Activated naive CD4-positive, alpha-beta T cell treated with anti-CD3 and anti-CD28 coated beads for 36 hours (primary cell): ENCODE measurements at places on chromosomes 4 and X. TPM values are rescaled to one million over a fixed set of nuclear protein-coding genes. Genes with fewer than 3 reads are reported as not detected.
A peak's percentile ranks its signal among the peaks of the same experiment; 100 is the strongest.

GRCh38 chrX:53674581-53674980 is 11.9 kb downstream of the HUWE1 start:
- H3K27me3 ChIP-seq: no peaks in the 10 kb centered on the region
- H3K4me3 ChIP-seq: no peak overlapping the region
- H3K4me1 ChIP-seq: peaks cover 52% of the 10 kb centered on the region
- peaks cover 43% of the 10 kb centered on the region for H3K36me3 ChIP-seq

- H3K4me1 ChIP-seq: no peaks in the 10 kb centered on the region
- H3K36me3 ChIP-seq: no peaks in the 10 kb centered on the region
- H3K27ac ChIP-seq: no peak overlapping the region
- no peaks in the 10 kb centered on the region for H3K27me3 ChIP-seq
- DNase-seq: no peak
These were observed 191.7 kb downstream of the TLL1 start for GRCh38 chr4:166064721-166065120.

GRCh38 chr4:6259886-6260285 is 9.8 kb upstream of the WFS1 start:
- H3K4me1 ChIP-seq: peaks cover 9% of the 10 kb centered on the region
- H3K27ac ChIP-seq: no peak overlapping the region
- DNase-seq: no peak
- no peaks in the 10 kb centered on the region for H3K36me3 ChIP-seq
- no peak overlapping the region for H3K4me3 ChIP-seq
- H3K27me3 ChIP-seq: peaks cover 16% of the 10 kb centered on the region

DNA sequence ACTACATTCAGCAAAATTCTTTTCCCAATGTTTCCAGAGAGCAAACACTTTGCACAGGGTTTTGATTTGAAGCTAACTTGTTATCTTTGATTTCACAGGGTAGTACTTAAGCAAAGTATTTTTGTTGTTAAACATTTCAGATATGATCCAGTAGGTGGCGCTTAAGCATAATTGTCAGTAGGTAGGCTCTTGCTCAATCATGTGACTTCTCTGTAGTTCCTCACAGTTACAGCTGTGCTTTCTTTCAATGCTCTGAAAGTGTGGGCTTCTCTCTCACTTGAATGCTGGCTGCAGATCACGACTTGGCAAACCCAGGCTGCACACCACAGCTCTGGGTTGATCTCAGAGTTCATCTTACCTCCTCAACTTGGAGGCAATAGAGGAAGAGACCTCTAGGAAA is 1016.5 kb downstream of the SH3BGRL start:
- no peaks in the 10 kb centered on the region for H3K27me3 ChIP-seq
- H3K27ac ChIP-seq: no peak overlapping the region
- H3K36me3 ChIP-seq: no peaks in the 10 kb centered on the region
- no peak for DNase-seq
- H3K4me3 ChIP-seq: no peak overlapping the region

- H3K36me3 ChIP-seq: peaks cover 32% of the 10 kb centered on the region
- H3K4me3 ChIP-seq: no peak overlapping the region
- H3K27ac ChIP-seq: no peak overlapping the region
- no peaks in the 10 kb centered on the region for H3K4me1 ChIP-seq
- H3K27me3 ChIP-seq: no peaks in the 10 kb centered on the region
These were observed 50.4 kb downstream of the ALG13 start for GRCh38 chrX:111731351-111731750.

DNA sequence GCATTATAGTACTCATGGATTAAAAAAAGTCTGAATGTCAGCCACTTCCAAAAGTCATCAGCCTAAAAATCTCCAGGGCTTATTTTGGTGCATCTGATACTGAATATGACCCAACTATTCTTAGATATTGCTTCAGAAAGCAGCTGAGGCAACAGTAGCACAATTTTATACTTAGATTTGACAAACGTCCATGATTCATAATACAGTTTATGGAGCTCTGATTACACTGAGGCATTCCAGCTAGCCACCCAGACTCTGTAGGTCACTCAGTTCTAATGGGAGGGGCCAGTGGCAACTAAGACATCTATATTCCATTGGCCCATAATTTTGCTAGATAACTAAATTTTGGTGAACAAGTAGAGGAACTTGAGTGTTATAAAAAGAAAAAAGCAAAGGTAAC is 10.3 kb downstream of the SPATA4 start:
- H3K27me3 ChIP-seq: peaks cover 15% of the 10 kb centered on the region
- peaks cover 15% of the 10 kb centered on the region for H3K4me1 ChIP-seq
- DNase-seq: no peak
- no peaks in the 10 kb centered on the region for H3K36me3 ChIP-seq

DNA sequence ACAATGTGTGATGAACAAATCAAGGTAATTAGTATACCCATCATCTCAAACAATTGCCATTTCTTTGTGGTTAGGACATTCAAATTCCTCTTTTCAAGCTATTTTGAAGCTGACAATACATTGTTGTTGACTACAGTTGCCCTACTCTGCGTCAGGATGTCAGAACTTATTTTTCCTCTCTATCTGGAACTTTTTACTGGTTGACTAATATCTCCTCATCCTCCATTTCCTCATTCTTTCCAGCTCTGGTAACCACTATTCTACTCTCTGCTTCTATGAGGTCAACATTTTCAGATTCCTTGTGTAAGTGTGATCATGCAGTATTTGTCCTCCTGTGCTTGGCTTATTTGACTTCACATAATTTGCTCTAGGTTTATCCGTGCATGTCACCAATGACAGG is 240.5 kb upstream of the HS3ST1 start:
- no peak for DNase-seq
- H3K4me3 ChIP-seq: no peak overlapping the region
- H3K36me3 ChIP-seq: no peaks in the 10 kb centered on the region
- H3K27ac ChIP-seq: no peak overlapping the region
- peaks cover 4% of the 10 kb centered on the region for H3K27me3 ChIP-seq

DNA sequence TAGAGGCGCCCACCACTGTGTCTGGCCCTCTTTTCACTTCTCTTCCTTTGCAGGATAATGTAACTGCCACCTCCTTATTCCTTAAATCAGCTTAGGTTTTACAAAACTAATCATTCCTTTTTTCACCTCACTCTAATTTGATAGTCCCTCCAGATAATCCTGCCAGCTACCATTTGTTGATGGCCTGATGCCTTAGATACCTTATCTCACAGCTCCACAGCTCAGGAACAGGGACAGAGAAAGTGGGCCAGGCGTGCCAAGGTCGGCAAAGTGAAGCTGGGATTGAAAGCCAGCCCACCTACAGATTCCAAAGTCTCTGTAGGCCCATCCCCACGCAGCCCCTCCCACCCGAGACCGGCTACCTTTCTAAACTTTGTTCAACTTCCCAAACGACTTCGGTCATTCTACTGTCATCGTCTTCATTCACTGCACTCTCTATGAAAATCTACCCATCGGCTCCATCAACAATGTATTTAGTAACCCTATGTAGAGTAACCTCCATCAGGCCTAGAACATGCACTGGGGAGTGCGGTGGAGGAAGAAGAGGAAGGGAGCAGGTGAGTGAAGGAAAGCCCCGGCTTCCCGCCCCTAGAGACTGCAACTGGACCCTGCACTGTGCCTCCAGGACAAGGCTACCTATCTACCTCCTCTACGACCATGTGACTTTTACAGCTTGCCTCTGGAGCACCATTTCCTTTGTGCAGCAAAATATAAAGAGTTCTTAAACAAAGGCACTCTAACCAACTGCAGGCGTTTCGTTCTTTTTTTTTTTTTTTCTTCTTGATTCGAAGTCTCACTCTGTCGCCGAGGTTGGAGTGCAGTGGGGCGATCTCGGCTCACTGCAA is 1.5 kb downstream of the CASP6 start:
- peaks cover 8% of the 10 kb centered on the region for H3K36me3 ChIP-seq
- H3K27ac ChIP-seq: peak overlapping the region; percentile 82
- peak overlapping the region; percentile 86 for H3K4me3 ChIP-seq
- DNase-seq: no peak

- H3K36me3 ChIP-seq: peaks cover 23% of the 10 kb centered on the region
- peak overlapping the region; percentile 64 for H3K4me3 ChIP-seq
- H3K27ac ChIP-seq: peak overlapping the region; percentile 95
These were observed 29.8 kb downstream of the MSN start for GRCh38 chrX:65697211-65697641.

- H3K4me3 ChIP-seq: no peak overlapping the region
- H3K36me3 ChIP-seq: peaks cover 5% of the 10 kb centered on the region
- no peaks in the 10 kb centered on the region for H3K27me3 ChIP-seq
- H3K4me1 ChIP-seq: no peaks in the 10 kb centered on the region
These were observed 126.3 kb downstream of the NEK1 start for GRCh38 chr4:169485791-169486742.

DNA sequence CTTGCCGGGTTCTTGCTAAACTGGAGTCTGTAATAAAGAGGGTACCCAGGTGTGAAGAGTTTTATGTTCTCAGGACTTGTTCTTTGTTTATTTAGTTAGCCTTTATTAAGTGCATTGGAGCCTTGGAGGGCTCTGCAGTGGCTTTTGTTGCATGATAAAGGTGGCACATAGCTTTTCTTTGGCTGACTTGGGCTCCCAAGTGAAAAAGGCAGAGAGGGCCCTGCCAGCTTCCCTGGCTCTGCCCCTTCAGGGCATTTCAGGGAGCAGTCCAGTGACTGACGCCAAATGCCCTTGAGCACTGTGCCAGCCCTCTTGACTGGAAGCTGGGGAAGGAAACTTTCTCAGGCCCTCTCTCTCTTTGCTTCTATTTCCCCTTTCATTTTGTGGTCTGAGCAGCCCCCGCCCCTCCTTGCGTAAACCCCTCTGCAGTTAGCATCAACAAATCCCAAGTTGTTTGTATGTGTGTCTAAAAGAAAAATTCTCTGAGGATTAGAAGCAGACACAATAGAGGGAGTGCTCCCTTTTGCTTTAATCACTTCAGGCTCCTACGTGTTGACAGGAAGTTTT is 152.2 kb downstream of the NHS start:
- H3K4me1 ChIP-seq: peaks cover 5% of the 10 kb centered on the region
- no peak overlapping the region for H3K27ac ChIP-seq
- H3K4me3 ChIP-seq: no peak overlapping the region

DNA sequence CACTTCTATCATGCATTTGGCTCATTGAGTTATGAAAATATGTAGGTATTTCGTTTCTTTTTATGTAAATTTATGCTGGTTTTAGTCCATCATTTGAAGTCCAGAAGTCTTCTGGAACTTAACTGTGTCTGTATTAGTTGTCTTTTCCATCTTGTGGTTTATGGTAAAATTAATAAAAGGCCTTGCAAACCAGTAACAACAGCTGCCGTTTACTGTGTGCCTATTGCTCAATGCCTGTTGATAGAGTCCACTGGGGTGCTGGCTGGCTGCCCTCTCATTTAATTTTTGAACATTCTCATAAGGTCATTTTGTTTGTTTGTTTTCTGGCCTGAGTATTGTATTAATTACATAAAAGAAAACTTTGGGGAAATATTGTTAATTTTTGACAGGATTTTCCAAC is 98.0 kb downstream of the NAA11 start:
- no peak overlapping the region for H3K4me3 ChIP-seq
- H3K4me1 ChIP-seq: no peaks in the 10 kb centered on the region
- no peak overlapping the region for H3K27ac ChIP-seq
- no peaks in the 10 kb centered on the region for H3K27me3 ChIP-seq
- DNase-seq: no peak

DNA sequence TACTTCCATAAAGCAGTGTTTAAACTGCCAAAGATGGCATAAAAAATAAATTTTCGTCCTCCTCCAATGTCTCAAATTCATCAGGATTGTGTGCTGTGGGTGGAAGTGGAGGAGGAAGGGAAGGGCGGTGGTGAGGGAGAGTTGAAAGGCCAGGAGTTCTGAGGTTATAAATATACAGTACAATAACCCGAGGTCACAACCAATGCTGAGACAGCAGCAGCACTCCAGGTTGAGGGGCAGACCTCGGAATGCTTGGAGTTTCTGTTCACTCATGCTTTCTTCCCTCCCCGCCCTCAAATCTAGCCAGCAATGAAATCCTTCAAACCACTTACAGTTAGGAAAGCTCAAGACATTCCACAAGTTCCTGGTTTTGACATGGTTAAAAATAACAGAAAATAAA is 134.0 kb upstream of the SMAD1 start:
- no peaks in the 10 kb centered on the region for H3K36me3 ChIP-seq
- no peak for DNase-seq
- no peak overlapping the region for H3K4me3 ChIP-seq

- H3K27me3 ChIP-seq: peaks cover 7% of the 10 kb centered on the region
- no peaks in the 10 kb centered on the region for H3K4me1 ChIP-seq
- no peak overlapping the region for H3K27ac ChIP-seq
These were observed 97.0 kb upstream of the PJA1 start for GRCh38 chrX:69262036-69262936.

GRCh38 chrX:119945481-119945880 is 1.9 kb upstream of the NKAP start:
- no peaks in the 10 kb centered on the region for H3K36me3 ChIP-seq
- no peak overlapping the region for H3K27ac ChIP-seq

- no peaks in the 10 kb centered on the region for H3K36me3 ChIP-seq
- H3K27me3 ChIP-seq: no peaks in the 10 kb centered on the region
- H3K4me1 ChIP-seq: no peaks in the 10 kb centered on the region
These were observed 108.4 kb upstream of the ZCCHC13 start for GRCh38 chrX:74195605-74196004.

DNA sequence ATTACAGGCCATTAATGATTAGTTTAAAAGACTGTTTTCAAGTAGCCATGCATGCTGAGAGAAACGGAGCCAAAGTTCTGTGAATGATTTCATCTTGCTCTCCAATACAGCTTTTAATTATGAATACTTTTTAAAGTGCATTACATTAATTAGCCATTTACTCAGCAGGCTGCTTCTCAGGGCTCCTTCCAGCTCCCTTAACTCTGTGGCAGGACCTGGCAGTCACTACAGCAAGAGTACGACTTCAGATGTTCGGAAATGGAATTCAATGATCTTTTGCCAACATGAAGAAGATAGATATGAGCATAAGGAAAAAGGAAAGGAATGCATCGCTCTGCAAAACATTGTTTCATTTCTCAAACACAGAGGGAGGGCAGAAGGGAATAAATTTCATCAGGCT is 987.2 kb downstream of the PDHA2 start:
- H3K27ac ChIP-seq: no peak overlapping the region
- no peaks in the 10 kb centered on the region for H3K36me3 ChIP-seq
- no peak overlapping the region for H3K4me3 ChIP-seq
- no peaks in the 10 kb centered on the region for H3K27me3 ChIP-seq
- no peaks in the 10 kb centered on the region for H3K4me1 ChIP-seq

DNA sequence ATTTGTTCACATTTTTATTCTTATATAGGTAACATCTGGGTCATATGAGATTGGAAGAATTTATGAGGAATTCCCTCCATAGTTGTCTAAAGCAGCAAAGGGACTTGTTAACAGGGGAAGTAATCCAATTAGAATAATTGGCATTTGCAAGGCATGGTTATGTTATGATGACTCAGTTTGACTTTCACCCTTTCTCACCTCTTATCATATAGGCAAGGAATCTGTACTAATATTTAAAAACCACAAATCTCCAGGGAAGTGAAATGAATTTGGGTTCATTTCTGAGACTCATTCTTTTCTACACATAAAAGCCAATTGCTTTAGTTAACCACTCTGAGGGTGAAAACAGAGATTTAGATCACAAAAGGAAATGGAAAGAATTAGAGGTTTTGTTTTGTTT is 281.5 kb upstream of the DKK2 start:
- H3K4me3 ChIP-seq: no peak overlapping the region
- peaks cover 5% of the 10 kb centered on the region for H3K27me3 ChIP-seq
- DNase-seq: no peak
- no peaks in the 10 kb centered on the region for H3K4me1 ChIP-seq

Gene CC2D2A
- total RNA-seq: not detected

Gene TMSB15C
- 2.1 TPM for total RNA-seq

Gene STPG2
- total RNA-seq: not detected

Gene BMP3
- not detected for total RNA-seq

Gene GPR34
- total RNA-seq: not detected

Gene TMEM31
- total RNA-seq: 0.31 TPM

Gene TEX13B
- not detected for total RNA-seq

Gene CFAP47
- not detected for total RNA-seq

Gene SYTL4
- total RNA-seq: not detected

Gene H2AZ1
- 1,060 TPM for total RNA-seq

Gene SOWAHB
- total RNA-seq: not detected

Gene TBX22
- not detected for total RNA-seq

Gene FAM149A
- total RNA-seq: 0.36 TPM
